ENCODE measurements at places on chromosomes 4 and X.
A peak's percentile ranks its signal among the peaks of the same experiment; 100 is the strongest.

DNA sequence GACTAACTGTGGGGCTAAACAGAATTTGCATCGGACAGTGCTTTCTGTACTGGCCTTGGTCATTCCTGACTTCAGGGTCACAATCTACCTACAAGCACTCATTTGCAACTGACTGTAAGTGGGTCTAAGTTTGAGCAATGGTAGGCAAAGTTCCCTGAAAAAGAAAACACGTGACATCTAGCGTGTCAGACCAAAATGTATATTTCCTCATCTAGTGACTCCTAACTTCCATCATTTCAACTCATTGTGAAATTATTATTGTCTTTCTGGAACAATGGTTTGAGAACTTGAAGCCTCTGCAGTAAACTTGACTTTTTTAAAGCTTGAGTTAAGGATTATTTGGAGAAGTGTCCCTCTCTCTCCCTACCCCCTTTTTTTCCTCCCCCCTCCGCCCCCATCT, 113.6 kb downstream of the MID1 start:
- DNase-seq = no peak

DNA sequence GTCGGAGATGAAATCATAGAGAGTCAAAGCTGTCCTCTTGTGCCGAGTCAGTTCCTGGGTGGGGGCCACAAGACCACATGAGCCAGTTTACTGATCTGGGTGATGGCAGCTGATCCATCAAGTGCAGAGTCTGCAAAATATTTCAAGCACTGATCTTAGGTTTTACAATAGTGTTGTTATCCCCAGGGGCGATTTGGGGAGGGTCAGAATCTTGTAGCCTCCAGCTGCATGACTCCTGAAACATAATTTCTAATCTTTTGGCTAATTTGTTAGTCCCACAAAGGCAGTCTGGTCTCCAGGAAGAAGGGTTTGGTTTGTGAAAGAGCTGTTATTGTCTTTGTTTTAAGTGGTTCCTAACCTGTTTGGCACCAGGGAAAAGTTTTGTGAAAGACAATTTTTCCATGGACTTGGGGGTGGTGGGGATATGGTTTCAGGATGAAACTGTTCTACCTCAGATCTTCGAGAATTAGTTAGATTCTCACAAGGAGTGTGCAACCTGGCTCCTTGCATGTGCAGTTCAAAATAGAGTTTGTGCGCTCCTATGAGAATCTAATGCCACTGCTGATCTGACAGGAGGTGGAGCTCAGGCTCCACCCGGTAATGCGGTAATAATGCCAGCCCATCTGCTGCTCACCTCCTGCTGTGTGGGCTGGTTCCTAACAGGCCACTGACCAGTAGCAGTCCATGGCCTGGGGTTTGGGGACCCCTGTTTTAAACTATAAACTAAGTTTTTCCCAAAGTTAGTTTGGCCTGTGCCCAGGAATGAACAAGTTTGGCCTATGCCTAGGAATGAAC, 29.2 kb downstream of the METAP1 start:
- no peak for DNase-seq

GRCh38 chrX:16979226-16979625, 32.8 kb downstream of the REPS2 start:
- DNase-seq = no peak

GRCh38 chrX:154300816-154301215, 5.2 kb downstream of the TKTL1 start:
- DNase-seq = no peak

DNA sequence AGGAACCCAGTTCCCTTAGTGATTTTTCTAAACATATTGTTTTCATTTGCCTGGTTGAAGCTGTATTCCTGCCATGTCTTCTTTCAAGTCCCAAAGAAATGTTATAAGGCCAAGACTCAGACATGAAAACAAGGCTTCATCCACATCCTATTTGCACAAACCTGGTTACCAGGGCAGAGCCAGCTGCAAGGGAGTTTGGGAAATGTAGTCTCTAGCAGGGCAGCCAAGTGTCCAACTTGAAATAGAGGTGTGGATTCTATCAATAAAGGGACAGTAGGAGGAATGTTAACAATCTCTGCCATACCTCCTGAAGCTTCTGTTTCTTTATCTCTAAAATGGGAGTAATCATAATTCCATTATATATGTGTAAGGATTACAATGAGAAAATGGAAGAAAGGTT, 56.6 kb downstream of the INTS12 start:
- DNase-seq = no peak

DNA sequence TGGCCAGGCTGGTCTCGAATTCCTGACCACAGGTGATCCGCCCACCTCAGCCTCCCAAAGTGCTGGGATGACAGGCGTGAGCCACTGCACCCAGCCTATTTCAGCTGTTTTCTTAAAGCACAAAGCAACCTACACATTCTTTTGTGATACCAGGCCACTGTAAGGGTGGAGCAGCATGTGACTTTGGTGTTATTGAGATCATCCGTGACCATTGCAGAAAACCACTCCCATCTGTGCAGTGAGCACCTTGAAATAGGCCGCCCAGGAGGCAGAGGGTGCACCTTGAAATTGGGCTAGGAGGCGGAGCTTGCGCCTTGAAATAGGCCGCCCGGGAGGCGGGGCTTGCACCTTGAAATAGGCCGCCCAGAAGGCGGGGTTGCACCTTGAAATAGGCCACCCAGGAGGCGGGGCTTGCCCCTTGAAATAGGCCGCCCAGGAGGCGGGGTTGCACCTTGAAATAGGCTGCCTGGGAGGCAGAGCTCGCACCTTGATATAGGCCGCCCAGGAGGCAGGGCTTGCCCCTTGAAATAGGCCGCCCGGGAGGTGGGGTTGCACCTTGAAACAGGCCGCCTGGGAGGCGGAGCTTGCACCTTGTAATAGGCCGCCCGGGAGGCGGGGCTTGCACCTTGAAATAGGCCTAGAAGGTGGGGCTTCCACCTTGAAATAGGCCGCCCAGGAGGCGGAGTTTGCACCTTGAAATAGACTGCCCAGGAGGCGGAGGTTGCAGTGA, 9.0 kb upstream of the SLC25A6 start:
- DNase-seq = no peak

DNA sequence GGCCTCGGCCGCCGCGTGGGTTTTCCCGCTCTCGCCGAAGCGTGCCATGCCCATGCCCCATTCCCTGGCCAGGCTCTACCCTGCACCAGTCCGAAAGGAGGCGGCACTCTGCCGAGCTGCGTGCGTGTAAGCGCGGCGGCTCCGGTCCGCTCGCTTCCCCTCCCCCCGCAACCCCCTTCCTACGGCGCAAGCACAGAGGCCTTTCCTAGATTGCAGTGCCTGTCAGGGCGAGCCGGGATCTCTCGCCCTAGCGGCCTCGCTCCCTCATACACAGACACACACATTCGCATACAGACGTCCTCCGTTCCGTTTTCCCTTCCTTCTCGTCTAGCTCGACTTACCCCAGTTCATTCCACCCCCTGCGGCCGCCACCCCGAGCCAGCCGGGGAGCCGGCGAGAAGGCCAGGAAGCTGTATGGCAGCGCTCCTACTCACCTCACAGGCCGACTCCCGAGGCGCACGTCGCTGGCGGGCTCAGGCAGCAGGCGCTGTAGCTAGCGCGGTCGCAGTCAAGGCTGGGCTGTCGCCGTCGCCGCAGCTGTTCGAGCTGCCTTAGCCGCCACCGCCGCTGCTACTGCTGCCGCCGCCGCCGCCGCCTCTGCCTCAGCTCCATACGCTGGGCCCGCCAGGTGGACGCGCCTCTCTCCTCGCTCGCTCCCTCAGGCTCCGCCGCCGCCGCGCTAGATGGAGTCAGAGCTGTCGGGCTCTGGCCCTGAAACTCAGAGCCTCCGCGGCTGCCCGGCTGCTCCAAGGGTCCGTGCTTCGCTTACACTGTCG, 615 bp downstream of the NEXMIF start:
- peak; percentile 37 for DNase-seq

DNA sequence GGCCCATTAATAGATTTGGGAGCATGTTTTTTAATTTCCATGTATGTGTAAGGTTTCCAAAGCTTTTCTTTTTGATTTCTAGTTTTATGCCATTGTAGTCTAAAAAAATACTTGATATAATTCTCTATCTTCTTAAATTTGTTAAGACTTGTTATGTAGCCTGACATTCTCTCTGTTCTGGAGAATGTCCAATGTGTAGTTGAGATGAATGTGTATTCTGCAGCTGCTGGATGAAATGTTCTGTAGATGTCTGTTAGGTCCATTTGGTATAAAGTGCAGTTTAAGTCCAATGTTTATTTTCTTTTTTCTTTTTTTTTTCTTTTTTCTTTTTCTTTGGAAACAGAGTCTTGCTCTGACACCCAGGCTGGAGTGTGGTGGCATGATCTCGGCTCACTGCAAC, 378.5 kb upstream of the MAD2L1 start:
- no peak for DNase-seq

GRCh38 chrX:151708821-151709220, 7.0 kb upstream of the FATE1 start:
- DNase-seq = no peak

DNA sequence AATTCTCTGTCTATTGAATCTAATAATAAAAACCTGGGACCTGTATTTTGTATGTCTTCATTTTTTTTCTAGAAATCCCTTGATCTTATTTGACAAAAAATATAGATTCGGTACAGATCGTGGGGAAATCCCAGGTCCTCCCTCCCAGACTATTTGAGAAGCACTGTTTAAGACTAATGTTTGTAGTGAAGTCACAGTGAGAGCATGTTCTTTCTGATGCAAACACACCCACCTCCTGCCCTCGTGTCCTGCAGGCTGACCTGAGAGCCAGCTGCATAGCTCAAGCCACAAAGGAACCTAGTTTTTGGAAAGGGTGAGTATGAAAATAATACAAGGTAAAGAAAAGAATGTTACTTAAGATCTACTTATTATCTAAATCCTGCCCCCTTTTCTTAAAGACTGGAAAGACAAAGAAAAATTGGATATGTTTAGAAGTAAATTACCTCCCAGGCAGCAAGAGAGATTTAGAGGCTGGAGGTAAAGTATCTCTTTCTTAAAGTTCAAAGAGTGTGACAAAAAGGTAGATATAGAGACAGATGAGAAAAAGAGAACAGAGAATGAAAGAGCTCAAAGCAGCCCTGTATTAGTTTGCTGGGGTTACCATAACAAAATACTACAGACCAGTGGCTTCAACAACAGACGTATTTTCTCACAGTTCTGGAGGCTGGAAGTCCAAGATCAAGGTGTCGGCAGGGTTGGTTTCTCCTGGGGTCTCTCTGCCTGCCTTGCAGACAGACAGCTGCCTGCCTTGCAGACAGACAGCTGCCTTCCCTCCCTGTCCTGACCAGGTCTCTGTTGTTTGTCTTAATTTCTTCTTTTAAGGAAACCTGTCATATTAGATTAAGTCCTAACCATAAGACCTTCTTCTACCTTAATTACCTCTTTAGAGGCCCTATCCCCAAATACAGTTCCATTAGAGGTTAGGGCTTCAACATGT, 20.4 kb upstream of the DCTD start:
- no peak for DNase-seq

- DNase-seq = no peak
These were observed 111.6 kb downstream of the BTC start for GRCh38 chr4:74682567-74683359.

DNA sequence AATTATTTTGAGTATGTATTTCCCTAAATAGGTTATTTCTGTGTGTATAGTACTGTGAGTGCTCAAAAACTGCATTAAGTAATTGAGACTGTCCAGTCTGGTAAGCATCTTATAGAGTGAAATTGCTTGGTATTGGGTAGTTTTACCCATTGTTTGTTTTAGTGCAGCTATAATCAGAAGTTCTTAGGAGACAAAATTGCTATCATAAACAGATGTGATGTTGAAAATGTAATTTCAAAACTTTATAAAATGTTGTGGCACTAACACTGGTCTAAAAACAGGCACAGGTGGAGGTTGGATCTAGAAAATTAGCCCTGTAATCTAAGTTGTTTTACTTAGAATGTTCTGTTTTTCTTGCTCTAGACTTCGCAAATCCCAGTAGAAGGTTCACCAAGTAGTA, 46.8 kb downstream of the RAPGEF2 start:
- no peak for DNase-seq

DNA sequence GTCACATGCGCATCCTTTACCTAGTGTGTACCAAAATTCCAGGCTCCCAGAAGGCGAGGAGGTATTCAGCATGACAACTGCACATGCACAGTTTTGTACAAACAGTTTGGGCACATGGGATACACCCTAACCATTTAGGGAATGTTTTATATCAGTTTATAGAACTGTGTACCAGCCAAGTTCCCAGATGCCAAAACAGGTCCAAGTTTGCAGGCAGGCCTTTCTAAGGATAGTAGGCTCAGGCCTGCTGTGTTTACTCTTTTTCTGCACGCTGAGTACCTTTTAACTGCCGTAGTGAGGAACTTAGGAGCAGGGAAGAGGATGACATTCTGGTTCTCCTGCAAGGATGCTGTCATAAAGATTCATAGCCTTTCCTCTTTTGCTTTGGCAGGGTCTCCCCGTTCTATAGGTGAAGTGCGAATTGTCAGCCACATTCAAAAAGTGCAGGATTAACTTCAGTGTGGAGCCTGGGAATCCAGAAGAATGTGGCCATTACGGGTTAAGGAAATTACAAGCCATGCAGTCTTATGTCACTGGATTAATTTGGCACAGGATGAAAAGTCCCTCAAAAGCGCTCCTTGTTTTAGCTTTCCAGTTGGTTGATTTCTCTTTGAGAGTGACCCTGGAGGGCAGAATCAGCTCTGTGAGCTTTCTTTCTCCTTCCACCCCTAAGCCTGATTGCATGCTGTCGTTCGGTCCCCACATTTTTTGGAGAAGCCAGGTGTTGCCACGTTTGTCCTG, 259.8 kb downstream of the ARHGAP10 start:
- DNase-seq = no peak

- DNase-seq = no peak
These were observed 754.8 kb upstream of the FRG1 start for GRCh38 chr4:189185810-189186432.

GRCh38 chrX:118347131-118347530, 1.2 kb downstream of the WDR44 start:
- no peak for DNase-seq

DNA sequence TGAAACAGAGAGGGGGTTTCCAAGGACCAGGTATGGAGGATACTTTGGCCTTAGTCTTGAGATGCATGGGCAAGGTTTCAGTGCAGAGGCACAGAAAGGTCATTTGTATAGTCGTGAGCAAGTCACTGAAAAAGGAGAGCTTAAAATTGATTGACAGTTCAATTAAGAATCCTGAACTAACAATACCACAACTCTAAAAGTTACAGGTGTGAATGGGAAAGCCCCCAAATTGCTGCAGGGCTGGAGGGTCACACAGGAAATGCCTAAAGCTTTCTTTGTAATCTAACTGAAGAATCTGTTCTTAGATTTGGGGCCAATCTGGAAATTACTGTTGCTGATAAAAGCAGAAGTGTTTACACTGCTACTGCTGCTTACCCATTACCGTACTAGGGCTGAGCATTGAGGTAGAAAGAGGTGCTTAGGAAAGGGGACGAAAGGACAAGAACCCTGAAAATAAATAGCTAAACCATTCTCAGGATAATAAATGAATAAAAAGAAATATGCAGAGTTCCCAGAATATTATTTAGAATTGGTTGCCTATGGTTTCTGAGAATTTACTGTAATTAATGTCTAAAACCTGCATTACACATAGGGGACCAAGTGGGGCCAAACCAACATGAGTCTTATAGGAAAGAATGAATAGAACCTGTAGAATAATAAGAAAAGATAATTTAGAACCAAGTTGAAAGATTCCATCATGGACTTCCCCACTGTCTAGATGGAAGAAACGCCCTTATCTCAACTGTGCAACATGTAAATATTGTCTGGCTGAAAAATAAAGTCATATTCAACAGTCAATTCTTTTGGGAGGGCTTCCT, 91.9 kb upstream of the PPP1R2C start:
- no peak for DNase-seq

Measured in neural crest cell (in vitro differentiated cells).